Foreskin keratinocyte (primary cell): ENCODE measurements at places on chromosomes 12 and 14. TPM values are rescaled to one million over a fixed set of nuclear protein-coding genes. Genes with fewer than 3 reads are reported as not detected.

ATL1 gene
- total RNA-seq, result 1.8 and 3.4 TPM in 2 replicates

C3AR1 gene
- 0.10 and 0.14 TPM in 2 replicates for total RNA-seq

MYH6 gene
- total RNA-seq, result not detected in 2 replicates

C1S gene
- total RNA-seq, result 1.3 and 1.9 TPM in 2 replicates

SERPINA9 gene
- not detected in 2 replicates for total RNA-seq

ST8SIA1 gene
- total RNA-seq, result 0.46 and 0.54 TPM in 2 replicates
